Activated CD8-positive, alpha-beta memory T cell treated with anti-CD3 and anti-CD28 coated beads for 4 hours (primary cell): ENCODE measurements at places on chromosomes 4 and X.

DNA sequence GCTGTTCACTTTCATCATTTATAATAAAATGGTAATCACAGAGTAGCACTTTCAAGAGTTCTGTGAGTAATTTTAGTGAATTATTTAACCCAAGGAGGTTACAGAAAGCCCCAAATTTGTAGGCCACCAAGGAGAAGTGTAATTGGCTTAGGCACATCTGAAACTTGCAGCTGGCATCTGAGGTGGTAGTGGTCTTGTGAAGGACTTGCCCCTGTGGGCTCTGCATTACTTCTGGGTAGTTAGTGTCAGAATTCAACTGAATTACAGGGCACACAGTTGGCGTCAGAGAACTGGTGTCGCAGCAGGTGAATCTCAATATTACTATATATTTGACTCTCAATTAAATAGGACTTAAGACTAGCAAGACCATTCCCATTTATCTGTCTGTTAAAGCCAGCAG is 36.9 kb downstream of the GPR174 start:
- no peak for DNase-seq

DNA sequence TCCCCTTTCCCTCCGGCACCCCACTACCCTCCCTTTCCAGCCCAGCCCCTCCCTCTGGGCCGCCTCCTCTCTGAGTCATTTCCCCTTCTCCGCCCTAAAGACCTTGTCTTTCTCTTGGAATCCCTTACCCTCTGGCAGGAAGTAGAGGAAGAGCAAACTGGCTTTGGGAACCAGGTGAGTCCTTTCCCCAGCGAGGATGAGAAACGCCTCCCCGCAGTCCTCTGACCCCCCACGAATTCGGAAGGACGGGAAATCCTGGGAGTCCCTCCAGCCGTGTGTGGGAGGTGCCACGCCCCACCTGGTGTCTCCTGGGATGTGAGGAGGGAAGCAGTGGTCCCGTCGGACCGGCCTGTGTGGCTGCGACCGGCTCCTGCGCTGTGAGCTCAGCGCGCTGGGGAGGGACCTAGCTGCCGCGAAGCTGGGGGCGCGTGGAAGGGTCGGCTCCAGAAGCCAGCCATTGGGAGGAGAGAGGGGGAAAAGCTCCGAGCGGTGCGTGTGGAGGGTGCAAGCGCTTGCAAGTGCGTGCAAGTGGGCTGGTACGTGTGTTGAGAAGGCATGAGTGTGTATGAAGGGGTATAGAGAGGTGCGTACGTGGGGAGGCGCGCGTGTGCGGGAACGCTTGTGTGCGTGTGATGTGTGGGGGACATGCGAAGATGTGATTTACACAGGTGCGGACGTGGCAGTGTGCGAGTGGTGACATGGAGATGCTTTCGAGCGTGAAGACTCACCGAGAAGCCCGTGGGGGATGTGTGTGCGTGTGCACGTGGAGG is 46.3 kb downstream of the TEX13B start:
- DNase-seq: no peak

GRCh38 chr4:183249854-183250253 is 70.2 kb downstream of the CLDN22 start:
- no peak for DNase-seq

- no peak for DNase-seq
Observed at GRCh38 chr4:5133201-5133600, 81.9 kb downstream of the STK32B start.

GRCh38 chr4:69051576-69051943 is 44.7 kb upstream of the UGT2B7 start:
- no peak for DNase-seq

GRCh38 chrX:72663737-72664136 is 50.4 kb downstream of the PHKA1 start:
- no peak for DNase-seq

DNA sequence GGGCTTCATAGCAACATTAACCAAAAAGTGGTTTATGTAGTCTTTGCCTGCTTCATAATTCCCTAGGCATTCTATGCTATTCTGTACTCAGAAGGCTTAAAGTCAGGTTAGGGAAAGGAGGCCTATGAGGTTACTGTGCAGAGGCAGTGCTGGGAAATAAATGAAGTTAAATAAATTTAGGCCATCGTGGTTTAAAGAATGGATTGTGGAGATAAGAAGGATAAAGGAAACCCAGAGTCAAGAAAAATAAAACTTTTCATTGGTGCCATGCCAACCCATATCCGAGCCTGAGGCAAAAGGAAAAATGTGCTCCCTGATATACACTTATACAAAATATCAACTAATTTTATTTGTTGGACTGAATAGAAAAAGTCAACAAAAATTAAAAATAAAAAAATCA is 70.2 kb downstream of the AR start:
- DNase-seq: no peak

- DNase-seq: no peak
Observed at GRCh38 chr4:5472160-5472591, 236.2 kb downstream of the EVC2 start.
